Fibroblast of skin of scalp (primary cell): ENCODE measurements at places on chromosomes 16 and 17.
A peak's percentile ranks its signal among the peaks of the same experiment; 100 is the strongest.

DNA sequence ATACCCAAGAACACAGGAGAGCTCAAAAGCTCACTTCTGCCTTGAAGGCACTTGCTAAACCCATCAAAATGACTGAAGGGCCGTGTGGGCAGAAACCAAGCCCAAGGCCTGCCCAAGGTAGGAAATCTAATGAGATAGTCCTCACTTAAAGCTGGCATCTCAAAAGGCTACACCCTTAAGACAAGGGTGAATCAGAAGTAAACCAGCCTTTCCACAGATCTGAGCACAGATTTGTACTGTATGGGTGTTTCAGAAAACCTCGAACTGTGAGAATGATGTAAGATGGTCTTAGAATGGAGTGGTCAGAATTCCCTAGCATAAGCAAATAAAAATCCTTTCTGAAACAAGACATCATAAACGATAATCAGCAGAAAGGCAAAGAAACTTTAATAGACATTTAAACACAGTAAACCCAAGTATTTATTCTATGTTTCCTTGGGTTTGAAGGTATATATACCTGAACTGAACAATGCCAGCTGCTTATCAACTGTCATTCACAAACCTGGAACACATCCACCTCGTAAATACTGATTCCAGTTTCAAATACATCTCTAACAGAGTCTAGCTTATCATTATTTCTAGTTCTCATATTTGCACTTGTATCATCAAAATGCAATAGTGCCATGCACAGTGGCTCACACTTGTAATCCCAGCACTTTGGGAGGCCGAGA lies 37.8 kb downstream of the GLG1 start:
- peak; percentile 42 for DNase-seq

DNA sequence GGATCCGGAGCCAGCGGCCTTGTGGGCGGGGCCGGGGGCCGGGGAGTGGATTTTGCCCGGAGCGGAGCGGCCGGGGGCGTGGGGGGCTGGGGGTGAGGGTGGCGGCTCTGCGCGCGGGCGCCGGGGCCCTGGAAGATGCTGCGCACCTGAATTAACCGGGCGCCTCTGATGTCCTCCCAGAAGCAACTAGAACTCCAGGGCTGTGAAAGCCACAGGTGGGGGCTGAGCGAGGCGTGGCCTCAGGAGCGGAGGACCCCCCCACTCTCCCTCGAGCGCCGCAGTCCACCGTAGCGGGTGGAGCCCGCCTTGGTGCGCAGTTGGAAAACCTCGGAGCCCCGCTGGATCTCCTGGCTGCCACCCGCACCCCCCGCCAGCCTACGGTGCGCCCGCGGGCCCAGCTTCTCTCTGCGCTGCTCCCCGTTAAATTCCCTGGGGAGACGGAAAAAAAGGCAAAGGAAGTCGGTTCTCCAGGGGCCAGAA lies 549 bp downstream of the SLC26A11 start:
- no peak for DNase-seq

DNA sequence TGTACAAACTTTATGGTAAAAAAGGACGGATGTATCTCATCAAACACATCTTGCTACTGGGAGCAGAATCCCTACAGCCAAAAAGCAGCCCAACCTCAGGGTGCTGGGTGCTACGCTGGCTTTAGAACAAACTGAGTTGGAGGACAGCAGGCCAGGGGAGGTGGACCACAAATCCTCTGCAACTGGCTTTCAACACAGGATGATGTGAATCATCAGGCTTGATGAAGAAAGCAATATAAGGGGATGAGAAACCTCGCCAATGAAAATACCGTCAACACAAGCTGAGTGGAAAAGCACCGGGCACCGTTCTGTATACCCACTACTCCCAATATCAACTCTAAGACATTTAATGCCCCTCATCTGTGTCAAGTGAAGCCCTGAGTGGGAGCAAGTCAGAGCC lies 14.3 kb downstream of the HBQ1 start:
- no peak for DNase-seq

DNA sequence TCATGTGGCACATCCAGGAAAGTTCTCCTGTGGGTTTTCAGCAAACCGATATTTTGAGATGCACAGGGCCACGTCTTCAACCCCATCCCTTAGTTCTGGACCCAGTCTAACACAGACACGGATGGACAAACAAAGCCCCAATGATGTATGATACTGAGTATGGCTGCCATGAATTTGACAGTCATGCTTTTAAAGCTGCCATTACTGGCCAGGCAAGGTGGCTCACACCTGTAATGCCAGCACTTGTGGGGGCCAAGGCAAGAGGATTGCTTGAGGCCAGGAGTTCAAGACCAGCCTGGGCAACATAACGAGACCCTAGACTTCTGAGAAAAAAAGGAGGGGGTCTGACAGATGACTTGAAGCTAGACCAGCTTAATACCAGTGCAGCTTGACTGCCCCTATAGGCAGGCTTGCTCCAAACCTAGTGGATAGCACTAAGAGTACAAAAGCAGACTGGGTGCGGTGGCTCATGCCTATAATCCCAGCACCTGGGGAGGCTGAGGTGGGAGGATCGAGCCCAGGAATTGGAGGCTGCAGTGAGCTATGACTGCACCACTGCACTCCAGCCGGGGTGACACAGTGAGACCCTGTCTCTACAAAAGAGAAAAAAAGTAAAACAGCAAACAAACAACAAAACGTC lies 10.8 kb upstream of the ZNF629 start:
- DNase-seq, result no peak

- no peak for DNase-seq
Measured at GRCh38 chr17:35936063-35936462, 5.5 kb upstream of the RDM1 start.

- DNase-seq, result no peak
Measured at GRCh38 chr17:58318065-58318481, 10.5 kb downstream of the TSPOAP1 start.

DNA sequence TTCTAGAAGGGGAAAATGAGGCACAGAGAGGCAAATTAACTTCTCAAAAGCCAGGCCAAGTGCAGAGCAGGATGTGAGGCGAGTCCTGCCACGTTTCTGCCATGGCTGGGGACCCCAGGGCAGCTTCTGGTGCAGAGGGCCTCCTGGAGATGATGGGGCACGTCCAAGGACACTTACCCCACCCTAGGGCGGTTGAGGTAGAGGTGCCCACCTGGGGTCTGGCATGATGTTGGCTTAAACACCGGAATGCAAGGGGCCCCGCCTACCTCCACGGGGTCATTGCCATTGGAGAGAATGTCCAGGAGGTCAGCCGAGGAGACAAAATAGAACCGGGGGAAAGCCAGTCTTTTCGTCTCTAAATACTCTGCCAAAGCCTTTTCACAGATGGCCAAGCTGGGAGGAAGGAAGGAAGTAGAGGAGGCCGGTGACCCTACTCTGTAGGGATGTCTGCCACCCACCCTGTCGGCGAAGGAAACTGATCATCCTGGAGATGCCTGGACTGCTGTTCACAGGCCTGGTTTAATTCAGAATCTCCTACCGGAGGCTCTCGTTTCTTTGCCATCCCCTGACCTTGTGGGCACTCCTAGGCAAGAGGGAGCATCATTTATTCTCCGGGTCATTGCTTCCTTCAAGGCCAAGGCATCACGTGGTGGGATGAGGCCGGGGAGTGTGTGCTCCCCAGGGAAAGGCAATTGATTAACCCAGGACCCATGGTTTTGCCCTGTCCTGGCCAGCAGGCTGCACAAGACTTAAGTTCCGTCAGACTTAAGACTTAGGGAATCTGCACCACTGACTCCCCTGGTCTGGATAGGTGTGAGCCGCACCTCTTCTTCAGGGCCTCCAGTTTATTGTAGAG lies 70.5 kb downstream of the DNAH17 start:
- DNase-seq, result no peak

- no peak for DNase-seq
Measured at GRCh38 chr17:66056148-66056547, 135.8 kb downstream of the CEP112 start.

- DNase-seq, result no peak
Measured at GRCh38 chr16:30119428-30119827, 3.6 kb downstream of the MAPK3 start.

- no peak for DNase-seq
Measured at GRCh38 chr17:39150104-39150634, 1.3 kb downstream of the PLXDC1 start.

DNA sequence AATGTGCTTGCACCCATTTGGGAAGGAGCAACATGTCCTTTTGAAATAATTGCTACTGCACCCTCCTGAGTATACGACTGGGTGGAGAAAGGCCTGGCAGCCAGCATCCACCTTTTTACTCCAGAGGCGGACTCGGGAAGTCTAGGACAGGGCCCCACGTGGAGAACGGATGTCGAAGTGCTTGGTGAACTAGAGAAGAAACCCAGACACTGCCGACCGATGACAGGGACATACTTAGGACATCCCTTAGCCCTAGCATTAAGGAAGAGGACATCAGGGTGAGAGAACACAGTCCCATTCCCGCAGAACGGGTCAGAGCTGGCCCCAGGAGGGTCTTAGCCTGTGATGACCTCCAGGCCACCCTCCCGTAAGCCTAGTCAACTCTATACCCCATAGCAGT lies 3.8 kb downstream of the YBX2 start:
- DNase-seq, result no peak

DNA sequence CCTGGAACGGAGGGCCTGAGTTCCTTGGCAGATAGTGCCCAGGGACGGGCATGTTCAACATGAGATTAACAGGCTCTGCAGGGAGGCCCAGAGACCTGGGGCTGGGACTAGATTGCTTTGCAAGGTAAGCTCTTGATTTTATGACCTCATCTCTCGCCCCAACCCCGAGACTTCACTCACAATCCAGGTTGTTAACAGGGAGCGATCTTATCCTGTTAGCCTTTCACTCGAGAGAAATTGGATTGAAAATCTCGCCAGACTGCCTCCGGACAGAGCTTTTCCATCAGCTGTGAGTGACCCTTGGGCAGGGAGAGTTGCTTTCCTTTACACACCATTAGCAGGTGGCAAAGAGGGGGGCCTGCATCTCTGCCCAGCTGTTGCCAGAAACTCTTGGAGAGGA lies 521.7 kb upstream of the EEF2KMT start:
- DNase-seq, result no peak

- no peak for DNase-seq
Measured at GRCh38 chr17:40348136-40348504, 16.4 kb downstream of the GJD3 start.

DNA sequence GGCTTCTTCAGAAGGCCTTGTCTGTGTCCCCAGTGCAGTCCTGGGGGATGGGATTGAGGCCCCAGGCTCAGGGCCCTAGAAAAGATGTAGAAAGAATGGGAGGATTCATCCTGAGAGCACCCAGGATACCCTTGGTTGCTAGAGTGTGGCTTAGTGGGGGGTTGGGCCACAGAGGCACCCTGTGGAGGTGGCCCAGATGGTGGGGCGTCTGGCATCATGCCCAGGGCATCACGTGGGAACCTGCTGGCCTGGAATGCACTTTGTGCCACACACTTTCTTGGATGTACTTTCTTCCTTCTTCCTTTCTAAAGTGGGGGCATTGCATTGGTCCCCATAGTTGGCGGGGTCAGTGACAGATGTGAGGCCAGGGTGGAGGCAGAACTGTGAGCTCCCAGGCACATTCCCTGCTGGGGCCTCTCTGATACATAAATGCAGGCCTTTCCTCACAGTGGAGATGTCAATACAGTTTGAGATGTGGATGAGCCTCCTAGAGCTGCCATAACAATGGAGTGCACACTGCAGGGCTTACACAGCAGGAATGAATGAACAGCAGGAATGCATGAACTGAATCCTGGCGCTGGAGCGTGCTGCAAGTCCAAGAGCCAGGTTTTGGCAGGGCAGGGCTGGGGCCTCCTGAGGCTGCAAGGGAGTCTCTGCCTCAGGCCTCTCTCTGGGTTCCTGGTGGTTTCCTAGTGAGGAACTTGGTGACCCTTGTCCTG lies 43.3 kb downstream of the MGAT5B start:
- no peak for DNase-seq

GRCh38 chr17:49472527-49472926 lies 22.6 kb upstream of the NGFR start:
- no peak for DNase-seq

GRCh38 chr17:13222975-13223374 lies 205.1 kb upstream of the ELAC2 start:
- DNase-seq, result no peak
